Activated CD8-positive, alpha-beta memory T cell treated with anti-CD3 and anti-CD28 coated beads for 1 hour (primary cell): ENCODE measurements at places on chromosomes 7 and 10.

DNA sequence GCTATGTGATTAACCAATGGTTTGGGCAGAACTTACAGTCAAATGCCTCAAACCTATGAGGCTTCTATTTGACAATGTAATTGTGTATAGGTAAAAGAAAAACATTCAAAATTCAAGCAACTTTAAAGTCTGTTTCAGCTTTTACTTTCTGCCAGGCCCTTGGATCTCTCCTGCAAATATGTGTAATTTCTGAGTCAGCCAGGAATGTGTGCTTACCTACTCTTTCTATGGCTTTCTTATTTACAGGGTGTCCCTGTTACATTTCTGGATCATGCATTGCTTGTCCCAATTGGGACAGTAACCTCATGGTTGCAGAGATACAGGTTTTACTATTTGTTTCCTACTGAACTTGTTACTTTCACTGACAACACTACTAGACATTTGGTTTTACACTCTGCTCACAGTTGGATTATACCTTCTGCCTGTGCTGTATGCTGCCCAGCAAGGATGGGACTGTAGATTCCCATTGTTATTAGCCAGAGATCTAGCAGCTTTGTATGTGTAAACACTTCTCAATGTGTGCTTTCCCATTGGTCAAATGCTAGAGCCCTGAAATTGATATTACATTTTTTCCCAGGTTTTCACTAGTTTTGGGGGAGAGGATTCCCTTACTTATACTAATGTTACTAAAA is 355.3 kb downstream of the ARL4A start:
- no peak for DNase-seq

DNA sequence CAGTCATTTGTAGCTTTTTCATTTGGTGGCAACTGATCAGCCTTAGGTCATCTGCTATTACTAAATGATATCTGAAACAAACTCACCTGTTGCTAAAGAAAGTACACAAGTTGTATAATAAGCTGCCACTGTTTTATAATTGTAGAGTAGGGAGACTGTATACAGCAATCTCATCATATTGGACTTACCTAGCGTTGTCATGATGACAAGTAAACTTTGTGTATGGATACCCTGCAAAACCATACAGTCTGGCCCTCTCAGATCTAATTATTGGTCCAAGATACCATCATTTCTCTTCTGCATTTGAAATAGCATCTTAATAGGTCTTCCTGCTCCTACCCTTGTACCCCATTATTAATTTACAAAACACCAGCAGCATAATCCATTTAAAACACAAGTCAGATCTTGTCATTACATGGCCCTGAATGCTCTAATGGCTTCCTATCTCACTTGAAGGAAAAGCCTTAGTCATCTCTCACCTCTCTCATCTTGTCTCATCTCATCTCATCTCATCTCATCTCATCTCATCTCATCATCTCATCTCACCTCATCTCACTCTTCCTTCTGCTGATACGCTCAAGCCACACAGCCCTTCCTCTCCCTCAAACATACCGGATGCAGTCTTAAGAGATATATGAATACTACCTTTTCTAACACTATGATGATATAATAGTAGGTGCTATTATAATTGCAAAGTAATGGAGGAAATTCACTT is 540.6 kb downstream of the MDFIC start:
- no peak for DNase-seq

DNA sequence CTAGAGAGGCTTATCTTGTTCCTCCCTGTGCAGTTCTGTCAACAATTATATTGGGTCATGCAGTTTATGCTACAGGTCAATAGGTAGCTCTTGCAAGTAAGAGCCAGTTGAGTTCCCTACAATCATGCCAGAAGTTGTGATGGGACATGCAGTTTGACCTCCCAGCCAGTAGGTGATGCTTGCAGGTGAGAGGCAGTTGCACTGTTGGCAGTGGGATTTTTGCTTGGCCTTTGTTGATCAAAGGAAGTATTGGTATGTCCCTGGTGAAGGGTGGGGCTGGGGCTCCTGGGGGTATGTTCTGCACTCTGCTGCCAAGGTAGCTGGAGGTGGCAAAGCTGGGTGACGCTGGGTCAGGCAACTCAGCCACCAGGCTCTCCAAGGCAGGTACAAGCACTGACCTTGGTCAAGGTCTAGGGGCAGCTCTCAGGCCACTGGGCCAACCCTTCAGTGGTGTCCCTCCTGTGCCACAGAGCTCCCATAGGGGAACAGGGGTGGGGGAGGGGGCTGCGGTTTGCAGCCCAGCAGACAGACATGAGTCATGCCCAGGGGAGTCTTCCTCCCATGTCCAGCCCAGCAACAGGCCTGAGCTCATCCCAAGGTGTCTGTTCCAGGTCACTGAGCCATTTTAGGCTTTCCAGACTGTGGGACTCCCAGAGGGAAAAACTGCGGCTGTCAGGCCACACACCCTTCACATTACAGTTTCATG is 43.3 kb downstream of the MEOX2 start:
- no peak for DNase-seq

- DNase-seq, result no peak
Measured at GRCh38 chr10:131910663-131911314, 10.0 kb downstream of the PPP2R2D start.

DNA sequence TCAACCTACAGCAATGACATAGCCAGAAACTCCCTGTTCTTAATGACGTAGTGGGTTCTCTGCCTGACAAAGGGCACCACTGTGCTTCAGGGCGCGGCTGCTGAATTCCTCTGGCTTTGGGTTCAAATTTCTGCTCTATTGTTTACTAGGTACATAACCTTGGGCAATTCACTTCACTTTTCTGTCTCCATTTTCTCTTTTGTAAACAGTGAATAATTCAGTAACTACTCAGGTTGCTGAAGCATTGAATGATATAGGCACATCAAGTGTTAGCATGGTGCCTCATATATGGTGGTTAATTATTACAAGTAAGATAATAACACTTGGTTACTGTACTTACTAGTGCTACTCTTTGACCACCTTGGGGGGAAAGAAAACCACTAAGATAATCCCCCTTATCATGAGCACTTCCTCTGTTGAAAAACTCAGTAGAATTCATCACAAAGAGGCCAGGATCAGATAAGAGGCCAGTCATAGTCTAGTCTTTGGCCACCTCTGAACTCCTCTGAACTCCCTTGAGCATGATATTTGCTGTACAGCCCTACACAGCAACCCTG is 92.0 kb upstream of the AHR start:
- no peak for DNase-seq

- no peak for DNase-seq
Measured at GRCh38 chr10:59242991-59243390, 66.5 kb downstream of the PHYHIPL start.

- no peak for DNase-seq
Measured at GRCh38 chr10:85194706-85195105, 866.3 kb downstream of the CCSER2 start.

DNA sequence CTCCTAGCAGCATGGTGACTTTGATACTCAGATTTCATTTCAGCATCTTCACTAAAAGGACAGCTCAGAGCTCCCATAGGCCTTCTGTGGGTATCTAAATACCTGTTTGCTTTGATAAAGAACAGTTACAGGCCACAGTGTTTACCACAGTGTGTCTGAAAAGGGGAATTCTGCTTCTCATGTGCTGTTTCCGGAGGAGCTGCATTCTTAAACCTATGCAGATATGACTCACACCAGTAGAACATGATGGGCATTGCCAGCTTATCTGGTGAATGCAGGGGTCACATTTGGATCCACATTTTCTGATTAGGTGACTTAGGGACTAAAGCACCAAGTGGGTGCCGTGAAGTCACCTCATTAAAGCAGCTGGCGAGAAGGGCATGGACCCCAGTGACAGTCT is 52.6 kb downstream of the TRRAP start:
- DNase-seq, result no peak

DNA sequence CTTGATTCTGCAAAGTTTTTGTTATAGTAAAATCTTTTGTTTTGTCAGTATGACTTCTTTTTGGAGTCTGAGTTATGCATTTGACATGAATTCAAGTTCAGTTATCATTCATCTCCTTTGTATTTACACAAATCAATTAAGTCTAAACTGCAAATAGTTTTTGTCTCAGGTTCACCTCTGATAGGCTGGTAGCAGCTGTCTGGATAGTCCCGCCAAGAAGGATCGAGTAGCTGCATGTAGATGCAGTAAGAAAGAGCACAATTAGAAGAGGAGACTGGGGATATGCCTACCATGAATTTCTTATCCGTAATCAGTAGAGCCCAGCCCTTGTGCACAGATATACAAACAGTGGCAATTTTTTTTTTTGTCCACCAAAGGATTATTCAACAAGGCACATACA is 392.5 kb upstream of the ETV1 start:
- DNase-seq, result no peak

- no peak for DNase-seq
Measured at GRCh38 chr10:66167816-66168215, 758.0 kb upstream of the LRRTM3 start.

- no peak for DNase-seq
Measured at GRCh38 chr10:71517298-71518169, 120.8 kb downstream of the CDH23 start.

- no peak for DNase-seq
Measured at GRCh38 chr10:100265821-100266485, 1.5 kb downstream of the CWF19L1 start.

GRCh38 chr10:119342335-119342734 is 135.0 kb downstream of the GRK5 start:
- no peak for DNase-seq

DNA sequence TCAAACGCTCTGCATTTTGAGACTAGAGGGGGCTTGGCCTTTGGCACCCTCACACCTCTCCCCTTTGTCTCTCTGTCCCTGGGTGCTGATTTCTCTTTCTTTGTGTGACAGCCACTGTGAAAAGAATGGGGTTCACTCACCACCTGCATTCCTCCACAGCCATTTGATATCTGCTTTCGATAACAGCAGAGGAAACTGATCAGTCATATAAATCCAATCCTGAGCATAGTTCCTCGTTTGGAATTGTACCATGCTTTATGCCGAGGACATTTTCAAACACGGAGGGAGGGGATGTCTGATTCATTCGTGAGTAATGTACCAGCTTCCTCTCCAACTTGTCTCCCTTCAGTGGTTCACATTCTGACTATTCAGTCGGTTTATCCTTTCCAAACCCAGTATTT is 15.8 kb downstream of the MET start:
- DNase-seq, result no peak

- no peak for DNase-seq
Measured at GRCh38 chr10:122147663-122148062, 123.4 kb upstream of the BTBD16 start.

GRCh38 chr10:61974601-61975390 is 73.3 kb downstream of the ARID5B start:
- DNase-seq, result no peak

DNA sequence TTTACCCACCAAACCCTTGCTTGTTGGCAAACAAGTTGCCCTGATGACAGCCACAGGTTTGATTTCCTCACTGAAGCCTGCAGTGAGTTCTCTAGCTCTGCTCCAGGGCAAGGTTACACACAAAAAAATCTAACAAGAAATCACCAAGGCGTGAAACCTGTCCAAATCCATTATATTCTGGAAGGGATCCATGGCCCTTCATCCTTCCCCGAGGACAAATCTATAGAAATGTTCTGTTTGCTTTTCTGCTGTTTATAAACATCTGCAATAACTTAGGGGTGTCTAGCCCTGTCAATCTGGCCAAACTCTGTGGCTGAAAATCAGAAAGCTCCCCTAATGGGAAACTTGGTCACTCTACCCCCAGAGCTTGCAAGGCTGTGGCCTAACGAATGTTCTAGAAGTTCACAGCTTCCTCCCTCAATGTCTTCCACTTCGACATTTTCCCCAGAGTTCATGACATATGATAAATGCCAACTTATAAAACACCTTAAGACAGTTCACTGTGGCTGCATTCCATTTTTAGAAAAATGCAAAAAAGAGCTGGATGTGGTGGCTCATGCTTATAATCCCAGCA is 164.5 kb downstream of the PRPF18 start:
- no peak for DNase-seq

DNA sequence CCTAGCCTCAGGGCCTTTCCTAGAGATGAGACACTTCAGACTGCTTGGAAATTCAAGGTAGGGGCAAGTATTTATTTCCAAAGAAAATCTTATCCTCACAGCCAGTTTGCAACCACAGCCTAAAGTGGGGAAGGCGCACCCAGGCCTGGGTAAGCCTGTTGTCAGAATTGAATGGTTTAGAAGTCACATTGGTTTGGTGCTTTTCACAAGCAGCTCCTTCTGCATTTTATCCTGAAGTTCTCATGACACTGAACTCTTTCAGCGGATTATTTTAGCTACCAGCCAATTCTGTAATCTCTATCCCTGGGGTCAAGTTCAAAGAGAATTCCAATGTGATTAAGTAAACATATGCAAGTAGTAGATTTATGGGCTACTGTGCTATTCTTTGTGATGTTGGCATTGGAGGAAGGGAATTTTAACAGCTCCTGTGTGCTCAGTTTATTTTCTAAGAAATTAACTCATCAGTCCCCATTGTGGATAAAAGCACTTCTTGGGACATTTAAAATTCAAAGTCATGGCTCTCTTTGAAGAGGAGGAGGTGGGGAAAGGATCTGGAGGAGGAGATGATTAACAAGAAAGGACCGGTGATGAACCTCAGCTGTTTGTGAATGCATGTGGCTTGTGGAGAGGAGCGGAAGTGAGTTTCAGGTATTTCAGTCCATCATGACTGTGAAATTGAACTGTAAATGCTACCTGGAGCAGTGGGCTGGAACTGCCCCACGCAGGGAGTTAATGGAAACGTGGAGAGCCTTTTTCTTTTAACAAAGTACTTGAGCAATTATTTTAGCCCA is 90.2 kb upstream of the CACUL1 start:
- no peak for DNase-seq

DNA sequence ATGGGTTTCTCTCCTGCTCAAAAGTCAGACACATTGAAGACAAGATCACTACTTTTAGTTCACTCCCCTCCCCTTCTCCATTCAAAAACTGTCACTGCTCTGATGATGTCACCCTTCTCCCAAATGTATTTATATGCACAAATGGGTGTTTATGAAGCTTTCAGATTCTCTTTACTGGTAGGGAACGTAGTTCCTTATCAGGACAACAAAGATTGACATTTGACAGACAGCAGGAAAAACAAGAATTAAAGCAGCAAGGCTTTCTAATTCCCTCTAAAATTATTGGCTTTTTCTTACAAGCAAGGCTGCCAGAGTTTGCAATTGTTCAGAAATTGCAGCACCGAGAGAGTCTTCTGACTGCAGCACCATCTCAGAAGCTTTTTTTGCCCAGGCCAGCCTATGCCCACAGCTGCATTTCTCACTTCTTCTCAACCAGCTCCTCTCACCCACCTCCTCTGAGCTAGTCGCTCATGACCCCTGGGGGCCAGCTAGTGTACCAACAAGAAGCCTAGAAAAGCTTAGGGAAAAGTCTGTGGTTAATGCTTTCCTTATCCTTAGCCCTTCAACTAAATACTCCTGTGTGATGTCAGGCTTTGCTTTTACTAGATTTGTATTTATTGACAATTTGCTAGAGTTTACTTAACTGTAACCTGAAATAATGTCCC is 265.1 kb downstream of the HTR7 start:
- DNase-seq, result no peak
